ENCODE measurements at places on chromosomes 1 and 21.

GRCh38 chr1:5939271-5940170 lies 52.7 kb downstream of the NPHP4 start:
- no peak for DNase-seq

GRCh38 chr1:14983277-14983676 lies 170.3 kb upstream of the TMEM51 start:
- DNase-seq = no peak

- no peak for DNase-seq
Measured at GRCh38 chr1:65409314-65409713, 11.2 kb upstream of the LEPR start.

- DNase-seq = no peak
Measured at GRCh38 chr1:234913278-234913649, 215.4 kb downstream of the TOMM20 start.

DNA sequence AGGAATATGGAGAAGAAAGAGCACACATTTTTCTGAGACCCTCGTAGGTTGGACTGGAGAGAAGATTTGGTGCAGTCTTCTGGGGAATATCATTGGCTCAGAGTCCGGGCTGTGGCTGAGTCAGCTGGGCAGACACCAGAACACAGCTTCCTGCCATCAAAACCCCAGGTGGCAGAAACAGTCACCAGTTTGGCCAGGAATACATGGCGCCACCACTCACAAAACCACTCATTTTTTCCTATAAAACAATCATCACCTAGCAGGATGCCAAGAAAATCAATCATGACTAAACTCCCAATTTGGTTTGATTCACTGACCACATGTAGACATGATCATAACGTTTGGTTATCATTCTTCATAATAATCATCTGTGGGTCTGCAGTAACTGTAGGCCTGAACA lies 178.1 kb upstream of the PBX1 start:
- no peak for DNase-seq

DNA sequence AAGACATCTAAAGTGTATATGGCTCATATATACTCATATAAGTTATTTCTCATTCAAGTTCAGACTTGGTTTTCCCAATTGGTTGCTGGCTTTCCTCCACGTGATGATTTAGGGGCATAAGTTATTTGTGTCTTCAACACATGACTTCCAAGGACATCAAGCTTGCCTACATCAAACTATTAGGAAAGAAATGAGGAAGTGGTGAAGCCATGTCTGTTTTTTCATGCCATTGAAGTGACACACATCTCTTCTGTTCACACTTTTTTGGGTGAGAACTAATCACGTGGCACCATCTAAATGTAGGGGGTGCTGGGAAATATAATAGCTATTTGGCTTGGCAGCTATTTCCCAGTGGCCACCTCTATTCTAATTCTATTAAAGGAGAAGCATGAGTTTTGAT lies 282.1 kb downstream of the OMA1 start:
- no peak for DNase-seq

- no peak for DNase-seq
Measured at GRCh38 chr1:65658122-65658521, 134.6 kb upstream of the PDE4B start.

DNA sequence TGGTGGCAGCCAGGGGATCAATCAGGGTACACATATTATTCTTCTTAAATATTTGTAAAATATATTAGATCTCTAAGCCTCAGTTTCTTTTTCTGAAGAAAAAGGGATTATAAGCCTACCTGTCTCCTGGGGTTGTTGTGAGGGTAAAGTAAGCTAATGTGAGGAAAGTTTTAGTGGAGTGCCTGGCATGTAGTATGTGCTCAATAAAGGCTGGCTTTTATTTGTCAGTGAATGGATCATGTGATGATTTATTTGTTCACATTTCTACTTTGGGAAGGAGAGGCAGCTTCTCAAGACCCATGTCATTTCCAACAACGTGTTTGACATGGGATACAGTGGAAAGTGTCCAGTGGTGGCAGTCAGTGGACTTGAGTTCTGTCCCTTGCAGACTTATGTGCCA lies 12.4 kb upstream of the RBM15 start:
- DNase-seq = no peak

DNA sequence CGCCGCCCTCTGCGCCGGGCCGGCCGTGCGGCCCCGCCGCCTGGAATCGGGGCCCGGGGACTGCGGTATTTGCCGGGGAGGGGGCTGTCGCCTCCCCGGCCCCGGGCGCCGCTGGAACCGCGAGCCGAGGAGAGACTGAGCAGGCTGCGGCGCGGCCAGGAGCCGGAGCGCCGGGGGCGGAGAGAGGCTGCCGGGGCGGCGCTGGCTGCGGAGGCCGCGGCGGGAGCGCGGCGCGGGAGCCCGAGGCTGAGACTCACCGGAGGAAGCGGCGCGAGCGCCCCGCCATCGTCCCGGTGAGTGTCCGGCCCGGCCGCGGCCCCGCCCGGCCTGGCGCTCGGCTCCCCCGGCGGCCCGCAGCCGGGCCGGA lies 746 bp downstream of the DYRK1A start:
- DNase-seq = no peak

DNA sequence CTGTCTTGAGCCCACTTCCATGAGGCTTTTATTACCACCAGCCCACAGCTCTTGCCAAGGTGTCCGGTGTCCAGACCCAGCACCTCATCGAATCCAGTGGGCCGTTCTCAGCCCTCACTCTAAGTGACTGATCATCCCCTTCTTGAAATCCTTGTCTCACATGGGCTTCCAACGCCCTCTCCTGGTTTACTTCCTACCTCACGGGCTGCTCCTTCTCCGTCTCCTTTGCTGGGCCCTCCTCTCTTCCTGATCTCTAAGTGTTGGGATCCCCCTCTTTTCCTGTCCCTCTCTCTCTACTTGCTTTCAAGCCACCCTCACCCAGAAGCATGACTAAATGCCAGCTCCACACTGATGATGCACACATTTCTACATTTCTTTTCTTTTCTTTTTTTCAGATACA lies 9.0 kb upstream of the RHBG start:
- DNase-seq = no peak

GRCh38 chr1:38523568-38523939 lies 336.0 kb downstream of the RRAGC start:
- DNase-seq = no peak

- peak; percentile 94 for DNase-seq
Measured at GRCh38 chr1:39269791-39270342, 65.4 kb downstream of the MACF1 start.

- DNase-seq = no peak
Measured at GRCh38 chr1:36628804-36629203, 146.1 kb upstream of the CSF3R start.
